ENCODE measurements at places on chromosomes 12 and 14. TPM values are rescaled to one million over a fixed set of nuclear protein-coding genes. Genes with fewer than 3 reads are reported as not detected.

Gene KRT85
- total RNA-seq, result not detected

Gene GPRC5A
- 2.9 TPM for total RNA-seq

Gene RFLNA
- total RNA-seq, result 5.8 TPM

GRCh38 chr14:64549016-64549415 lies 745 bp upstream of the PPP1R36 start:
- no peak for DNase-seq

GRCh38 chr12:80161612-80162011 lies 62.3 kb downstream of the OTOGL start:
- DNase-seq, result peak; percentile 3

GRCh38 chr14:102929241-102930137 lies 7.0 kb downstream of the AMN start:
- DNase-seq, result no peak

- DNase-seq, result no peak
These were observed 3.3 kb downstream of the ALDH6A1 start for GRCh38 chr14:74080820-74081460.

- no peak for DNase-seq
These were observed 125.3 kb upstream of the ATF7IP start for GRCh38 chr12:14239935-14240872.

Gene C12orf50
- not detected for total RNA-seq

Gene DPPA3
- total RNA-seq, result not detected

DNA sequence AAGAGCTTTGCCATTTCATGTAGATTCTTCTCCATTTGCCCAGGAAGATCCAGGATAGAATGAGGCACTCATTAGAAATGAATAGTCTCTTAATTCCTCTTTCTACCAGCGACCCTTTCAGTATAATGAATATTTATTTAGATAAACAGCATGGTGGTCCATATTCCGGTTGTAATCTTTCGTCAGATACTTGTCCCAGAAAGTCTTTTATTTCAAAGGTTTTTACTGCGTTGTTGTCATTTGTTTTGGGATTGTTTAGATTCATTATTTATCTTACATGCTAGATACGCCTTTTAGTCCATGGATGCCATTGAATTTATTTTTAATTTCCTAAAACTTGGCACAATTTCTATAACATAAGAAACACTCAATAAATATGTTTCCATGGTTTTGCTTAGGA lies 139.7 kb upstream of the FLRT2 start:
- DNase-seq, result no peak

Gene PRICKLE1
- 34.4 TPM for total RNA-seq
